Putamen (tissue), 1 donor: ENCODE measurements at places on chromosomes 12 and 14.

GRCh38 chr12:41724216-41724615 lies 420.5 kb downstream of the GXYLT1 start:
- no peak for DNase-seq

- DNase-seq, result no peak
Observed at GRCh38 chr12:26231921-26232320, 36.5 kb downstream of the SSPN start.

GRCh38 chr14:79197516-79197915 lies 1013.8 kb downstream of the DIO2 start:
- no peak for DNase-seq

GRCh38 chr12:50003595-50003994 lies 21.7 kb downstream of the RACGAP1 start:
- no peak for DNase-seq
